Right cardiac atrium (tissue), 5 donors: ENCODE measurements at places on chromosomes 16 and 17.

GRCh38 chr17:27878776-27879562 lies 14.2 kb downstream of the LYRM9 start:
- no peak for DNase-seq

GRCh38 chr17:45851464-45851863 lies 6.8 kb downstream of the SPPL2C start:
- DNase-seq: no peak

- DNase-seq: no peak
These were observed 443.4 kb upstream of the SOX9 start for GRCh38 chr17:71677439-71677838.

GRCh38 chr17:67239597-67239996 lies 5.4 kb downstream of the HELZ start:
- DNase-seq: no peak

GRCh38 chr16:3641801-3642396 lies 12.6 kb upstream of the DNASE1 start:
- DNase-seq: no peak

GRCh38 chr17:81332914-81333528 lies 37.9 kb upstream of the SLC38A10 start:
- DNase-seq: peak; percentile 51

- peak; percentile 74 for DNase-seq
These were observed 785 bp downstream of the UBALD1 start for GRCh38 chr16:4613636-4614570.

- DNase-seq: no peak
These were observed 22.1 kb downstream of the SPACA3 start for GRCh38 chr17:33013596-33014375.

GRCh38 chr17:43044024-43044423 lies 19.0 kb downstream of the RND2 start:
- no peak for DNase-seq

DNA sequence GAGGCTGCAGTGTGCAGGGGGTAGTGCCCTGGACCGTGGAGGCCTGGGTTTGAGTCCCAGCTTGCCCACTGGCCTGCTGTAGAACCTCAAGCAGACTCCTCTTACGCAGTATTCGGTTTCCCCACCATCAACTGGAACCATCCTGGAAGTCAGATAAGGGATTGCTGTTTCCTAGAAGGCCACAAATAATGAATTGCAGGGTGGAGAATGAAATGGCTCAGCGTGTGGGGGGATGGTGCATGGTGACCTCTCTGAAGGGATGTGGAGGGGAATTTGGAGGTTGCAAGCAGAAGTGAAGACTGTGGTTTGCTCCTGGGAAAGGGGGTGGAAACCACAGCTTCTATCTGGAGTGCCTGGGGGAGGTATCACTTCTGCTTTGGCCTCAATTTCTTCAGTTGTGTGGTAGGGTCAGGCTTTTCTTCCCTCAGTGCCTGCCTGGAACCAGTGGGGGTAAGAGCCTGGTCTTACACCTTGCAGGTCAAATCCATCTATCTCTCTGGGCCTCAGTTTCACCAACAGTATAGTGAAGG lies 1.7 kb downstream of the ADGRG5 start:
- DNase-seq: no peak

DNA sequence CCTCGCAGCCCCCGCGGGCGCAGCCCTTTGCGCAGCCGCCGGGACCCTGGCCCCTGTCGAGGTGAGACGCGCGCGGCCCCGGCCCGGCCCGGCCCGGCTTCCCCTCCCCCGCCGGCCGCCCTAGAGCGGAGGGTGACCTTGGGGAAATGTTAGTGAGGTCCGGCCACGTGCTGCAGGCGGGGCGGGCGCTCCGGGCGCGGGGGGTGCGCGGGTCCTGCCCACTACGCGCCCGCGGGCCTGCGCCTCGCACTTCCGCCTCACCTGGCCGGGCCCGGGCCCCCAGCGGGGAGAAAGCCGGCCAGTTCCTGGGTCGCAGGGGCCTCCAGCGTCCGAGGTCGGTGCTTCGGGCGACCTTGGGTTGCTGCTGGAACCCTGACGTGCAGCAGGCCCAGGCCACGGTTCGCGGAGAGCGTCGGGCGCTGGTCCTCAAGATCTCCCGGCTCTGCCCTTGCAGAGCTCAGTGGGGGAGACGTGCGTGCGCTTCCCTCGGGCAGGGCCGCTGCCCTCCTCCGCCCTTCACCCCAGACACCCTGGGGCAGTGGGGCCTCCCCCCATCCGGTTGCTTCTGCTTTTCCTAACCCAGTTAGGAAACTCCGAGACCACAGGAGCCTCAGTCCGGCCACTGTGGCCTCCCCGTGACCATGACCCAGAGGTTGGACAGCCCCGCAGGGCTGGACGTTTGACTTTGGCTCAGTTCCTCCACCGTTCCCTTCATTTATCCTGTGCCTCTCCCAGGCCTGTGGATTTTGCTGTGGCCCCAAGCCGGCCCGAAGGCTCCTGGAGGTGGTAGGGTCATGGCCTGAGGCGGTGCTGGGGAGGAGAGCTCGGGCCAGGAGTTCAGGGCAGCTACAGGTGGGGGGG lies 791 bp downstream of the MCRIP2 start:
- peak; percentile 83 for DNase-seq

- DNase-seq: no peak
These were observed 17.0 kb downstream of the ITGA3 start for GRCh38 chr17:50072925-50073324.

GRCh38 chr16:65689726-65690125 lies 567.9 kb upstream of the CDH11 start:
- no peak for DNase-seq
